Left kidney (tissue), 8 donors: ENCODE measurements at places on chromosomes 1 and 21. TPM values are rescaled to one million over a fixed set of nuclear protein-coding genes. Genes with fewer than 3 reads are reported as not detected.

The TMCC2 gene
- 6.3 TPM for polyA plus RNA-seq

The SPRR2E gene
- not detected for polyA plus RNA-seq

The COP1 gene
- 69.1 TPM for polyA plus RNA-seq

The TNFRSF14 gene
- 17.8 TPM for polyA plus RNA-seq

The MFSD2A gene
- 2.0 TPM for polyA plus RNA-seq

The DNMT3L gene
- not detected for polyA plus RNA-seq

The COPA gene
- 177 TPM for polyA plus RNA-seq

The SAMD13 gene
- 6.6 TPM for polyA plus RNA-seq

The FCRL4 gene
- not detected for polyA plus RNA-seq

The CD1B gene
- not detected for polyA plus RNA-seq

The PLA2G2F gene
- 0.37 TPM for polyA plus RNA-seq

The NIPAL3 gene
- polyA plus RNA-seq, result 23.3 TPM

The CHI3L1 gene
- 7.4 TPM for polyA plus RNA-seq

The OR2L2 gene
- 0.13 TPM for polyA plus RNA-seq

The CDCA8 gene
- 25.6 TPM for polyA plus RNA-seq

The CFHR5 gene
- polyA plus RNA-seq, result not detected

The KLF17 gene
- 0.05 TPM for polyA plus RNA-seq

The NPPA gene
- polyA plus RNA-seq, result 0.81 TPM
